ENCODE measurements at places on chromosomes 4 and X.

DNA sequence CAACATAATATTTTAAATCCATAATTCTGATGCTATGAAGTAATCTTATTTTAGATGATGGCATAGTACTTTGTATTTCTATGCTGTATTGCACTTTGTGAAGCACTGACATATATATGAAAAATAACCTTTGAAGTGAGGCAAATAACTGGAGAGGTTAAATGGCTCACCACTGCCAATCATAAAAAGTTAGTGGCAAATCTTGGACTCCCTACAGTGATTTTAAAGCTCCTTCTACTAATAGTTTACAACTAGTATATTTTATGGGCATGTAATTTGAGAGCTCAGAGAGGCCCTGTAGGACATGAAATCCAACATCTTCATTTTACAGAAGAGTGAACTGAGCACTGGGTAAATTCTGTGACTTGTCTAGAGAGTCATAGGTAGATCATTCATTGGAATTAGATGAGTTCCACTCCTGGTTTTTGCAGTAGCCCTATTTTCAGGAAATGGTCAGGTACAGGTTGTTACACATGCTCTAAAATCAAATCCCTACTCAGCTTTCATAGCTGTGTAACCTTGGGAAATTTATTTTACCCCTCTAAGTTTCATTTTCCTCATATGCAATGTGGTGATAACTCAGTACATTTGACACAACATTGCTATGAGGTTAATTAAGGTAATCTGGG lies 804 bp upstream of the GC start:
- DNase-seq = no peak

GRCh38 chrX:150572206-150572605 lies 3.8 kb downstream of the MTM1 start:
- DNase-seq = no peak

DNA sequence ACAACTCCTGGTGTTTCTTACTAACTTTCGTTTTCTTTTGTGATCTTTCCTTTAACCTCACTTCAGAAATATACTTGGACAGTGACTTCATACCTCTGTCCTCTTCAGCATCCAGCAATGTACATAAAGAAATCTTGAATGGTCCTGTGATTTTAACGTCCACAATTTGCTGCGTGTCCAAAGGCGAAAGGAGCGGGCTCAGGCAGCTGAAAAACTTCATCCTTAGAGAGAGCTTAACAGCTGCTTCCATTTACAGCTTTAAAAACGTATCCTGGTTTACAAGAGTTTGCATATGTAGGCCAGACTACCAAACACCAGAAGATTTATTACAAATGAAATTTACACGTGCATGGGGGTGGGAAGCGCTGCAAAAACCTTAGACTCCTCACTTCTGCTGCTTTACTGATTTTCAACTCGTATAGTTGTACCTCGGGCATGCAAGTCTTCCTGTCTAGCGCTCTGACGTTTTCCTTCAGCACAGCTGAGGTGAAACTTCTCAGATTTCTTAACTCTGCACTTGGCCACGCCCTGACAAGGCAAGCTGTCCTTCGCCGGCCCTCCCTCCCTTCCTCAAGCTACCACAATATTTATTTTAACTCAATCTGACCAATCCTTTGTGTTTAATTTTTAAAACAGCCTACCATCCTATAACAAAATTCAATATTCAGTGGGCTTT lies 406.4 kb downstream of the FAM47A start:
- no peak for DNase-seq

DNA sequence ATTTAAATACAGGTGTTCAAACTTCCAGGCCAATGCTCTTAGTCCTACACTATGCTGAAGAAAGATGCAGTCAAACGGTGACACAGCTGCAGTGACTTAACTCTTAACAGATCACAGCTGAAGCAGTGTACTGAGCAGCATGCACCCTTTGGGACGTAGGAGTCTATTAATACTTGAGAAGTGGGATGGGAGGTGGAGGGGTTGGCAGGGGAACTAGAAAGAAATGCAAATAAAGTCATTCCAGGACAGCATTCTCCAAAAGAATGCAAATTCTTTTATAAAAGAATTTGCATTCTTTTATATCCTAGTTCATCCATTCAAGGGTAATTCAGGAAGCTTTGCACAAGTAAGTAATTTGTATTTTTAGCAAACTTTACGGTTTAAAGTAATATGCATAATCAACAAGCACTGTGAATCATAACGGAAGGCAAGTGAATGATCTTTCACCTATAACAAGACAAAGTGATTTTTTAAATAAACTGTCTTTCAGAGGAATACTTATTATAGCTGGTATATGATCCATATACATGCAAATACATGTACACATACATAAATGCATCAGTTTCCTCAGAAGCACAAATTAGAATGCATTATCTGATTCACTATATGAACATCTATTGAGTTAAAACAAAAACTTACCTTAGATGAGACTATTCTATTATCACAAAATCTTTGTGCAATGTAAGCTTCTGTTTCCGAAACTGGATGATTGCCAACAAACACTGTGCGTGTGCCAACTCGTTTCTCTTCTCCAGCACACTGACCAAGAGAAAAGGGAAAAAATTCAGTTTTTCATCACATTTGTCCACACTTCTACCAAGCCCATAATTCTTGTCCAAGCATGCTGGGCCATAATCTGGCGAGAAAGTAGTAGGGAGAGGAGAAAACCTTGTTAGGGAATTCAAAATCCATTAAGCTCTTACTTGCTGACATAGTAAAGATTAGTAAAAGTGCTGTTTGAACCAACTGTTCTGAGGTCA lies 106.5 kb downstream of the ATP11C start:
- DNase-seq = no peak

DNA sequence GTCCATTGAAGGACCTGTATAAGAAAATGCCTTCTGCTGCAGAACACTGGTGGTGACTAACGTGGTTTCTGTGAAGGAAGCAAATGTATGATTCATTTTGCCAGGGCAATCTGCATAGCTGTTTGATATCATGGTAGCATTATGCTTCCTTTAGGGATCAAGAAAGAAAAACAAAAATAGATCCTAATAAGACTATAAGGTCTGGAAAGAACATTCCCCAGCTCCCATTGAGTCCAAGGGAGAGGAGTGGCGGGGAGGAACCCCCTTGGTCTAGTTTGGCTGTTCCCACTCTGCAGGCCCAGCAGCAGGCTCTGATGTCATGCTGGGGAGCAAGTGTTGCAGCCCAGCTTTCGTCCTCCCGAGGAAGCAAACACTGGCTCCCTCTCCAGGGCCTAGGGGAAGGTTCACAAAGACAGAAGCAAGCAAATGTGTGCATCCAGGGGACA lies 154.5 kb upstream of the GALNT7 start:
- DNase-seq = no peak

DNA sequence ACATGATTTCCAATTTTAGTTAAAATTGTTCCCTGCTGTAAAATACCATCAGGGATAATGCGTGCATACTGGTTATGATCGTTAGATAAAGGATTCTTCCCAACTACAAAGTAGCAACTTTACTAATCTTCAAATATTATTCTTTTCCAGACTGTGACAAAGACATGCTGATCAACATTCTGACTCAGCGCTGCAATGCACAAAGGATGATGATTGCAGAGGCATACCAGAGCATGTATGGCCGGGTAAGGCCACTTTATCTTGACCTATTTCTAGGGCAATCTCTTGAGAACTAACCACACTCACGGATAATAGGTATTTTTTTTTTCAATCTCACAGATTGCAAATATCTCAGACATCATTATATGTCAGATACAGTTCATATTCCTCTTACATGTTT lies 47.0 kb downstream of the ANXA10 start:
- no peak for DNase-seq

GRCh38 chr4:108637856-108638255 lies 12.5 kb upstream of the OSTC start:
- no peak for DNase-seq

DNA sequence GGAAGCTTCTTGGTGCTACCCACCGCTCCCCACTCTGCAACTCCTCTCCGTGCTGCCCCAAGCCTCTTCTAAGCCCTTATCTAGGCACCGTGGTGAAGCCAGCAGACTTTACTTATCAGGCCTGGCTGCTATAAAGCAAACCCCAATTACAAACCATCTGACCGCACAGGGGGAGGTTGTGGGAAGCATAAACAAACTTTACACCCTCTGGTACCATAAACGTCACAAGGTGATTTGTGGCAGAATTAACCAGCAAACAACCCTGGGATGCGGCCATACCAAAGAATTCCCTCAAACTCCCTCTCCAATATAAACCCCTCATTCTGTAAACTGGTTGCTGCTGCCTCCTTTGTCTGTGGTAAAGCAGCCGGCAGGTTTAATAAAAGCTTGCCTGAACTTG lies 55.2 kb downstream of the MAGEC2 start:
- no peak for DNase-seq

DNA sequence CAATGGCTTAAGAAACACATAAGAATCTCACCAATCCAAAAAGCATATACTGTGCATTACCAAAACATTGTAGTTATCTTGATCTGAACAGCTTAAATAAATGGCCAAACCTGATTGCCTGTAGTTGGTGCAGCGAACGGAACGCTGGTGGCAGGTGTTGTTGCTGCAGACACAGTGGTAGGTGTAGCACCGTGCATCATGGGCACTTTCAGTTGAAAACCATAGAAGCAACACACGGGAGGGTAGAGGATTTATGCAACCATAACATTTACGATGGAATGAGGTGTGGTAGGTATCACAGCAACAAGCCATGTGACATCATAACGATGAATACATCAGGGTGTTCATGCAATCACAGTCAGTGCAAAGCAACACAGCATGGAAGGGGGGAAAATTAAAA lies 106.8 kb downstream of the MBNL3 start:
- no peak for DNase-seq

DNA sequence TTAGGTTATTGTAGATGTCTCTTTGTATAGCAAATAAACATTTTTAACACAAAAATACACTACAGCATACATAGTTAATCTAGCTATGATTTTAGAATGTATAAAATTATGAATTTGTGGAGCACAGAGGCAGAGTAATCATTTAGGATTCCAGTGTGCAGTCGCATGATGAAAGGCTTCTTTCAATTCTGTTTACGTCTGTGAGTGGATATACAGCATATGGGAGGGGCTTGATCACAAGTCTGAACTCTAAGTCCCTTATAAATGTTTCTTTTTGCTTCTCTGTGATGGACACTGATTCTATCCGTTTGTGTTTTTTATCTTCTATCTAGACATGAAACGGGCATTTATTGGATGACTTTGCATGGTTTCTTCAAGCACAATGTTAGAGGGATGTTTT lies 1239.6 kb upstream of the AGA start:
- DNase-seq = no peak

DNA sequence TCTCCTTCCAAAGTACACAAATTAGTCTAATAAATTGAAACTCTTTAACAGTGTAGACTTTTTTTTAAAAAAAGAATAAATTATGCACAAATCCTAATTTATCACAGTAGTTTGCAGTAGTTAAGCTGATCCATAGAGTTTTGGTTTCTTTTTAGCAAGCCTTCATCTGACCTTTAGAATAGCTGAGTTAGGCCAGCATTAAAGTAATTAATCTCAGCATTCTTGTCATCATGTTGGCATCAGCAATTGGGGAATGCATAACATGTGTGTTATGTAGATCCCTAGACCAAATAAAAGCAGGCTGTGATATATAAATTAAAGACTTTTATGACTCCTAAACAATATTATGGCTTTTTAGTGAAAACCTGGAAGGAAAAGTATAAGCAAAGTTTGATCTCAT lies 426.5 kb upstream of the PABPC4L start:
- DNase-seq = no peak

DNA sequence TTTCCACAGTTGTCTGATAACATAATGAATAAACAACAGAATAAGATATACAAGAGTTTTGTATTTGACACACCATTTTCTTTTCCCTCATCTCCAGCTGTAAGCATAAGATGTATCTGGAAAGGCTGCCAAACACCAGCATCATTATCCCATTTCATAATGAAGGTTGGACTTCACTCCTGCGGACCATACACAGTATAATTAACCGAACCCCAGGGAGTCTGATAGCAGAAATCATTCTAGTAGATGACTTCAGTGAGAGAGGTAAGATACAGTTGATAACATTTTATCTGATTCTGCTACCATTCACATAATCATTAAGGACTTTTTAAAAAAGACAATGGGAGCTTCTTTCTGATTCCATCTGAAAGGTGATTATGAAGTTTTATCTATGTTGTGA lies 535.2 kb downstream of the GALNTL6 start:
- no peak for DNase-seq

- no peak for DNase-seq
Observed at GRCh38 chrX:57282568-57282967, 3.9 kb upstream of the FAAH2 start.

GRCh38 chr4:144582975-144583374 lies 63.0 kb upstream of the HHIP start:
- DNase-seq = no peak

GRCh38 chr4:73036123-73036522 lies 33.4 kb downstream of the COX18 start:
- no peak for DNase-seq

DNA sequence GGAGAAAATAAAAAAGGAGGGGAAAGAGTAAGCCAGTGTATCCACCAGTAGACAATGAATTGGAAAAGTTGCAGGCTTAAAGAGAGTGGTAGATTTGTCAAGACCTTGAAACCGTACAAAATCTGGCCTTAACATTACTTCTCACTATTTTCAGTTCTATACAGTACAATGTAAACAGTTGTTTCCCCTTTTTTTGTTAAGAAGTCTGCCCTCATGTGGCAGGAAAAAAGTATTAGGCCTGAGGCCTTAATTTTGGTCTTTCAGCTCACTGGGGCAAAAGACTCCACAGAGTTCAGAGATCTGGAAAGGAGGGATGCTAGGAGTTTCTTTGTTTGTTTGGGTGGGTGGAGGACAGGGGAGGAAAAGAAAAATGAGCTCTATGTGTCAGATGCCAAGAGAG lies 92.8 kb upstream of the CCDC160 start:
- DNase-seq = no peak

- no peak for DNase-seq
Observed at GRCh38 chr4:1759170-1759817, 33.8 kb upstream of the FGFR3 start.

- DNase-seq = peak; percentile 88
Observed at GRCh38 chr4:141132709-141133145, 542 bp downstream of the RNF150 start.

GRCh38 chr4:23763559-23763958 lies 126.3 kb downstream of the PPARGC1A start:
- no peak for DNase-seq

- no peak for DNase-seq
Observed at GRCh38 chrX:124010157-124010556, 48.7 kb downstream of the STAG2 start.

GRCh38 chr4:40337051-40337450 lies 1.9 kb downstream of the CHRNA9 start:
- no peak for DNase-seq

GRCh38 chr4:181569553-181569952 lies 673.6 kb upstream of the TENM3 start:
- no peak for DNase-seq

- DNase-seq = peak; percentile 51
Observed at GRCh38 chr4:184959309-184959708, 59.0 kb upstream of the HELT start.

GRCh38 chr4:167222099-167222498 lies 12.2 kb downstream of the SPOCK3 start:
- DNase-seq = no peak

DNA sequence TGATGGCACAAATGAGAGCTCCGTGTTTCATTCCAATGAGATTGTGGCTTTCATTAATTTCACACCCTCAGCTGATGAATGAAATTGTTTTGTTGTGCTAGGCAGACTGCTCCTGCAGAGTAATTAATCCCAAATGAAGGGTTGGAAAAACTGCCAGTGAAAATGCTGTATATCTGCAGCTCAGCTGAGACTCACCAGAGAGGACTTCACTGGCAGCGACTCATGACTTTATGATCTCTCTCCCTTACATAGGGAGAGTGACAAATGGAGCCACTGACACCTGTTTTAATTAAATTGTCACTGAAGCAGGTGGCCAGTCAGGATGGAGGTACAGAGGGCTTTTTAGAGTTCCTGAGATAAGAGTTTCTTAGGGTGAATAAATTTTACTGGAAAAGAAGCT lies 24.8 kb downstream of the GRXCR1 start:
- no peak for DNase-seq

Measured in osteocyte (in vitro differentiated cells).